ENCODE measurements at places on chromosomes 16 and 17.

GRCh38 chr16:23788685-23789084 is 33.9 kb downstream of the CHP2 start:
- no peak for DNase-seq

DNA sequence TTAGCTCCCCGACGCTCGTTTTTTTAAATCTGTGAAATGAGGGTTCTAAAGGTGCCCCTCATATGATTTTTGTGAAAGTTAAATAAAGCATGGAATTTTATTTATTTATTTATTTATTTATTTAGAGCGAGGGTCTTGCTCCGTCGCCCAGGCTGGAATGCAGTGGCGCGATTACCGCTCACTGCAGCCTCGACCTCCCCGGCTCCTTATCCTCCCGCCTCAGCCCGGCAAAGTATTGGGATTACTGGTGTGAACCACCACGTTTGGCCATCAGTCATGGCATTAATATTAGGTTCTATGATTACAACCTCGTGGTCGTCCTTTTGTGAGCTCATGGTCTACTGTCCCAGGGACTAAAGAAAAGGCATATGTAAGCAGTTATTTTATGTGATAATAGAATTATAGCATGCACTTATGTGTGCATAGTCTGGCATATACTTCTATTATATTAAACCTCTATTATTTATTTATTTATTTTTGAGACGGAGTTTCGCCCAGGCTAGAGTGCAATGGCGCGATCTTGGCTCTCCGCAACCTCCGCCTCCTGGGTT is 557 bp upstream of the LUC7L start:
- DNase-seq: no peak

GRCh38 chr17:74529243-74529642 is 2.0 kb downstream of the CD300LB start:
- no peak for DNase-seq

DNA sequence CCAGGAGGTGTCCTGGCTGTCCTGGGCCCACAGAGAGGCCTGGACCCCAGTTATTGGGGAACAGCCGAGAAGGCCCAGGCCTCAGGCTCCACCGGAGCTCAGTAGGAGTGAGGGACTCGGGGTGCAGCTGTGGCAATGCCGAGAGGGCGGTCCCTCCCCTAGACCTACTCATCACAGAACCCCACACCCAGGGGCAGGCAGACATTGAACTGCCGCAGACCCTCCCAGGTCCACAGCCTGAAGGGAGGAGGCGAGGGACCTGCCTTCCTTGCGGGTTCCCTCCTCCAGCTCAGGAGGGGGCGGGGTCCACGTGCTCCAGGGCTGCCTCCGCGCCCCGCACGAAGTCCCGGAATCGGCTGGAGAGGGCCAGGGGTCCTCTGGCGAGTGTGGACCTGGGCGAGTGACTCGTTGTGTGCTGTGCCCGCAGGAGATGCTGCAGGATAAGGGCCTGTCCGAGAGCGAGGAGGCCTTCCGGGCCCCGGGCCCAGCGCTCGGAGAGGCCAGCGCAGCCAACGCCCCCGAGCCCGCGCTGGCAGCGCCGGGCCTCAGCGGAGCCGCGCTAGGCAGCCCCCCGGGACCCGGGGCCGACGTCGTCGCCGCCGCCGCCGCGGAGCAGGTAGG is 3.9 kb downstream of the TBX4 start:
- no peak for DNase-seq

DNA sequence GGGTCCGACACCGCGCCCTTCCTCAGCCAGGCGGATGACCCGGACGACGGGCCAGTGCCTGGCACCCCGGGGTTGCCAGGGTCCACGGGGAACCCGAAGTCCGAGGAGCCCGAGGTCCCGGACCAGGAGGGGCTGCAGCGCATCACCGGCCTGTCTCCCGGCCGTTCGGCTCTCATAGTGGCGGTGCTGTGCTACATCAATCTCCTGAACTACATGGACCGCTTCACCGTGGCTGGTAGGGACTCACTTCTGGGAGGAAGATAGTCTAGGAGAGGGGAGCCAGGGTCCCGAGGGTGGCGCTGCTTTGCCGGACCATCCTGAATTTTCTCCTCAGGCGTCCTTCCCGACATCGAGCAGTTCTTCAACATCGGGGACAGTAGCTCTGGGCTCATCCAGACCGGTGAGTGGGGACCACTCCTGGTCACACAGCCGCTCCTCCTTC is 601 bp downstream of the SPNS1 start:
- DNase-seq: no peak

DNA sequence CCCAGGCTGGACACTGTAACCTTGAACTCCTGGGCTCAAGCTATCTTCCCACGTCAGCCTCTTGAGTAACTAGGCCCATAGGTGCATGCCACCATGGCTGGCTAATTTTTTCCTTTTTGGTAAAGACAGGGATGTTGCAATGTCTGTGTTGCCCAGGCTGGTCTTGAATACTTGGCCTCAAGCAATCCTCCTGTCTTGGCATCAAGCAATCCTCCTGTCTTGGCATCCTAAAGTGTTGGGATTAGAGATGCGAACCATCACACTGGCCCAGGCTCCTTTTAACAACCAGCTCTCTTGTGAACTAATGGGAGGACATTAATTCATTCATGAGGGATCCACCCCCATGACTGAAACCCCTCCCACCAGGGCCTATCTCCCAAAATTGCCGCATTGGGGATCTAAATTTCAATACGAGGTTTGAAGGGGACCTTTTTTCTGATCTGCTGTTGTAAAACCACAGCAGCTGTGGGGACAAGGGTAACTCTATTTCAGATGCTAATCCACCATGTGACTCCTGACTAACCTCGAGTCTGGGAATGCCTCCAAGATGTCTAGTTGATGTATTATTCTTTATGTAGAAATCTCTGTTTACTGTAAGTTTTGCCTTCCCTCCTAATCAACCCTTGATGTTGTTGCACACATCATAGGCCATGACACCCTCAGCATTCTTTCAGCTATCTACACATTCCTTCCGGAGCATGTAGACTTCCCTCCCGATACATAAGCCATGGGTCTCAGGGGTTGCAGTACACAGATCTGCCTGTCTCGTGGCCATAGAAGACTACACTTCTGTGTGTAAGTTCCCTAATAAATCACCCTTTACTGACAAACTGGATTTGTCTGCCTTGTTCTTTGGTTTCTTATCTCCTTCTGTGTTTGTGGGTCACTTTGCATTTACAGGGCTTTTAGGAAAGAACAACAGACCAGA is 37.6 kb downstream of the RNF112 start:
- no peak for DNase-seq

GRCh38 chr17:75345514-75346167 is 56.4 kb upstream of the SLC25A19 start:
- DNase-seq: no peak

- no peak for DNase-seq
These were observed 125.7 kb downstream of the COPRS start for GRCh38 chr17:31733326-31733725.
